Activated naive CD8-positive, alpha-beta T cell treated with anti-CD3 and anti-CD28 coated beads, Interleukin-2, amount 50 U/mL, for 16 hours (primary cell): ENCODE measurements at places on chromosomes 3 and 15.

- DNase-seq, result no peak
Measured at GRCh38 chr3:25830373-25831280, 40.7 kb downstream of the OXSM start.

GRCh38 chr15:71440489-71441110 is 325.3 kb downstream of the THSD4 start:
- DNase-seq, result no peak

DNA sequence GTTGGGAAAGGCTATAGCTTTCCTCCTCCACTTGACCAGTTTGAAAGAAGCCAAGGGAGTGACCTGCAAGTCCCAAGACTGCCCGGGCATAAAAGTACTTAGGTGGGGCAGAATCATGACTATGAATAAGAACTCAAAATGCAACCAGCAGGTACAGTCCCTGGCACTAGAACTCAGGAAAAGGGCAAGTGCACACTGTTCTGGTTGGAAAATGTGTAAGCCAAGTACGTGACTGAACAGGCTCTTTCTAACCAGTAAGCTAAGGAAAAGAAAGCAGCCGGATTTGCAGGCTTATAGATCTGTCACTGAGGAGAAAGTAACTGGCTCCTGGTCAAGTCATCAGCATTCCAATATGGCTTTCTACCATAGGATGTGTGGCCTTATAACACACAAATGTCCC is 101.2 kb upstream of the SLC4A7 start:
- no peak for DNase-seq

GRCh38 chr3:169389925-169390253 is 273.6 kb downstream of the MECOM start:
- no peak for DNase-seq

GRCh38 chr15:33008284-33008995 is 186.1 kb downstream of the FMN1 start:
- DNase-seq, result no peak

- no peak for DNase-seq
Measured at GRCh38 chr3:100254168-100254777, 6.5 kb upstream of the TBC1D23 start.

DNA sequence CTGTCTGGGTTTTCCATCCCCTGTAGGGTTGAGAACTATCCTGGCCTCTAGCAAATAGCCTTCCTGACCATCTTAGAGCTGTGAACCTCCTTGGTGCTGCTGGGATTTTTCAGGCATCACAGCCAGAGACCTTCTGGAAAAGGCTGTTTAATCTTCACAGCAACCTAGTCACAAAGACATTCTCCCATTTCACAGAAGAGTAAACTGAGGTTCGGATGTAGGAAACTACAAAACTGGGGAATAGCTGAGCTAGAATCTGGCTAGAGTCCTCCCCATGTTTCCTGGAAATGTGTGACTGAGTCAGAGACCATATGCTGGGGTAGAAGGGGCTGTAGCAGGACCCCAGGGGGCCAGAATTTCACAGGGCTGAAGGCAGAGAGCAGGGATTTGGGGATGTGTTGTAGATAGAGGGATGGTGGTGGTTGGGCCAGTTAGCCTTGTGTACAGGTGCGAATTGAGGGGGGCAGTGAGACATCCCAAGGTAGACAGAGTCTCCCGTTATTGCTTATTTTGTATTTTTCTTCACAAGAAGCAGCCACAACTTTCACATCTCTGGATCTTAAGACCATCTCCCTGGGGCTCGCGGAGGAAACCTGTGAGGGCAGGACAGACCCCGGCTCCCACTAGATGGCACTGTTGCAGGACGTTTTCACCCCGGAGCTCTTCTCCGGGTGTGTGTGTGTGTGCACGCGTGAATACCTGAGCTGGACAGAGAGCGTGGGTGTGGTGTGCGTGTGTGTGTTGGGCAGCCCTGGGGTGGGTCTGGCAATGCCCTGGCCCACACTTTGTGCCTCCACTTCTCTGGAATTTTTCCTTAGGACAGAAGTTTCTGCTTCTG is 66.9 kb upstream of the PRR23C start:
- DNase-seq, result no peak

DNA sequence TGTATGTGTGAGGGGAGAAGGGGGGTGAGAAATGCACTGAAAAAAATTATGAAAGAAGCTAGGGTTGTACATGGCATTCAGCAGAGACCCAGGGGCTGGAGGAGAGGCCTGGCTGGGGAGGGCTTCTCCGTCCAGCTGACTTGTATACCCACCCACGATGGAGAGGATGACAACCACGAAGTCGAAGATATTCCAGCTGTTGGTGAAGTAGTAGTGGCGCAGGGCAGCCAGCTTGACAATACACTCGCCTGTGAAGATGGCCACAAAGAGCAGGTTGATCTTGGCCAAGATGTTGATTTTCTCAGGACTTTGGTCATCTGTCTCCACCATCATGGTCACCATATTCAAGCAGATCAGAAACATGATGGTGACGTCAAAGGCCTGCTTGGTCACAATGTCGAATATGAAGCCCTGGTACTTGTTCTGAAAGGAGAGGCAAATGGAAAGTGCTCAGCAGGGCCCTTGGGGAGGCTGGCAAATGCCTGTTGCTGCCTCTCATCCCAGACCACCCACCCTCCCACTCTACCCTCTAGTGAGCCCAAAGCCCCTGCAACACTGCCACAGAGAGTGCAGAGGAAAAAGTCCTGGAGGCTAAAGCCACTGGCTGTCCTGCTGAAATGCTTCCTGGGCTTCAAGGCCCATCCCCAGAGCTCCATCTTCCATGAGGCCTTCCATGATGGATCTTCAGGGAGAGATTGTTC is 58.1 kb downstream of the EXOG start:
- DNase-seq, result no peak

DNA sequence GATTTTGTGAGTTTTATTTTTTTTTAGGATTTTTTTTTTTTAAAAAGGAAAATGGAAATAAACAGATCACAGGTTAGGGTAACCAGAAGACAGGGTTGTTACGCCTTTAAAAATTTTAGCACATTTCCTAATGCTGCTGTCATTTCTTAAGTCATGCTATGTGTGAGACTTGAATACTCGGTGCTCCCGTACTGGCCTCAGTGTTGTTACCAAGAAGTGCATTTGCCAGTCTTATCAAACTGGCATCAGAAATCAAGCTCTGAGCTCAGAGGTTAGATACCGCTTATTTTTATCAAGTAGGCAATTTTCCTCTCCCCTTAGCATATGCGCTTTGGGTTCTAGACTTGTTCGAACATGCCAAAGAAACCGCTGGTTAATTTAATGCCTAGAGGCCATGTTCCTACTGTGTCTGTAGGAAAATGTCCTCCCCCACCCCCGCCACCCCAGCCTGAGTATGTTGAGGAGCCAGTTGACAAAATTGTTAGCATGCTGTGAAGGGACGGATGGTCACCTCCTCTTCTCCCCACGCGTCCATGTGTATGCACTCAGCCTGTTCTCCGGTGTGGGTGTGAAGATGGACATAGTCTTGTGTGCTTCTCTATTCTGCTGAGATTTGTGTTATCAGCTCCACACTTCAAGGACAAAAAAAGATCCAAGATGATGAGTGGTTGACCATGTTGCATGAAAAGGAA is 88.9 kb downstream of the ITPR1 start:
- DNase-seq, result no peak

DNA sequence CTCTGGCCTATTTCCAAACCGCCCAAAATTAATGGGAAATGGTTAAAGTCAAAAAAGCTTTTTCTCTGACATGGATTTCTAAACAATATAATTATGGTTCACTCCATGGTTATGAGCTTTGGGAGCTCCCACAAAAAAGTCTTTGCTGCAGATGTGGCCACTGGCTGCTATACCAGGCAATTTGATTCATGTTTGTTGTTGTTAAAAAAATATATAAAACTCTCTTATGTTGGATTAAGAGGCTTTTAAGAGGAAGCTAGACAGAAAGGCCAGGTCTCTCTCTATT is 258.6 kb downstream of the TIGIT start:
- DNase-seq, result no peak

- no peak for DNase-seq
Measured at GRCh38 chr3:185552358-185552877, at the start of gene LIPH. Gene LIPH, minus strand, starts transcription at chr3:185552588. Its CDS starts 117 bp downstream, at chr3:185552471.

- no peak for DNase-seq
Measured at GRCh38 chr3:43796041-43796596, 105.4 kb downstream of the ABHD5 start.

DNA sequence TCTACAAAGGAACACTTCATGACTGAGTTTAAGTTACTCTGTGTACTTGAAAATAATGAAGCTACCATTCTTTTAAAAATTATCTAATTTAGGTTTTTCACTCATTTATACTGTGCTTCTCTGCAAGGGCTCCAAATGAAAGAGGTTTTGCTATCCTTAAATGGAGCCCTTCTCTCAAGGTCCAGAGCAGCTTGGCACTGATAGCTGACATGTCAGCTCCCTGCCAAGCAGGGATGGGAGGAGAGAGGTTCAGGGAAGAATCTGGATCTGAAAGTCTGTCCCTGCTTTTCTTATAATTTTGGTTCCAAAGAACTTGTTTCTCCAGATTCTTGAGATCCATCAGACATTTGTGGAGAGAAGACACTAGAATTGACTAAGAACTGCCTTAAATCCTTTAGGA is 39.1 kb downstream of the MRPS11 start:
- DNase-seq, result no peak

GRCh38 chr15:58049520-58050227 is 15.8 kb downstream of the ALDH1A2 start:
- DNase-seq, result no peak

GRCh38 chr3:19931767-19932188 is 2.2 kb downstream of the EFHB start:
- no peak for DNase-seq

DNA sequence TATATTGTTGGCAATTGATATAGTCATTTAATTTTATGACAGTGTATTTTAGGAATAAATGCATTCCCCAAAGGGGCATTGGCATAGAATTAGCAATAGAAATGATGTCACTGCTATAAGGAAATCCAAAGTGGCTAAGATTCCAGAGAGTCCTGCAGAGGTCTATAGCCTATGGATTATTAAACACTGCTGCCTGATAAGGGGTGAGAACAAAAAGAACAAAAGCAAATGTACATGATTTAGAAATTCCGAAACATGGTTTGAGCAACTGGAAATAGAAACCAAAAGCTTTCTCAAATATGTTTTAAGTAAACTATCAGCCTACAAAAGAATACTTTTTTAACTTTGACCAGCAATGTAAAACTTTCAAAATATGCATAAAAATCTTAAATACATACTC is 280.1 kb upstream of the RASGRP1 start:
- DNase-seq, result no peak

GRCh38 chr3:89067736-89068135 is 39.7 kb upstream of the EPHA3 start:
- DNase-seq, result no peak

DNA sequence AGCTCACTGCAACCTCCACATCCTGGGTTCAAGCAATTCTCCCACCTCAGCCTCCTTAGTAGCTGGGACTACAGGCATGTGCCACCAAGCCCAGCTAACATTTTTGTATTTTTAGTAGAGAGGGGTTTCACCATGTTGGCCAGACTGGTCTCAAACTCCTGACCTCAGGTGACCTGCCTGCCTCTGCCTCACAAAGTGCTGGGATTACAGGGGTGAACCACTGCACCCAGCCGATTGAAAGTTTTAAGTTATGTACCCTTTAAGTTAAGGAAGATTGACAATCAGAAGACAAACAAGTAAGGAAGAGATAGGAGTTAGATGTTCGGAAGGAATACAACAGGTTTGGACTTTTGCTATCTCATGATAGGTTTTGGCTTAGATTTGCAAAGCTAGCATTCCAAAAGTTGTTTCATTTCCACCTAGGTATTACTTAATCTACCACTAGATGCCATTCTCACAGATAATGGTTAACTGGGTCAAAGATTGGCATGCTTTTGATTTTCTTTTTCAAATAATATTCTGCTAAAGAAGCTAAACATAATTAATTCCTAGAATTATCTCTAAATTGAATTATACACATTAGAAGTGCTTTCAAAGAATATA is 35.0 kb downstream of the GATM start:
- no peak for DNase-seq

DNA sequence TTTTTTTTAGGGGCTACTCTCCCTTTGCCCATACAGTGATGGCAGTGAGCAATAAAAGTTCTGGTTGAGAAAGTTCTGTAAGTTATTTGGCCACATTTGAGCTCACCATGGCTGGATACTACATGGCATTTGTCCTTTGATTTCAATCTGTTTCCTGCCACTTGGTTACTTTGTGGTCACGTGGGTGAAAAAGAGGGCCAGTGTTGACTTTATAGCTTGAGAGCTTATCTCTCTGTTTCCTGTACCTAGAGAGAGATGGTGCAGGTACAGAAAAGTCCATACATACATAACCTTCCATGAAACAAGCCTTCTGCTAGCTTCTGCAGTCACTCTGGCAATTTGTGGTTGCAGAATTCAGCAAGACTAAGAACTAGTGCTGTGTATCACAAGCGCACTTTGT is 23.4 kb upstream of the MECOM start:
- no peak for DNase-seq

DNA sequence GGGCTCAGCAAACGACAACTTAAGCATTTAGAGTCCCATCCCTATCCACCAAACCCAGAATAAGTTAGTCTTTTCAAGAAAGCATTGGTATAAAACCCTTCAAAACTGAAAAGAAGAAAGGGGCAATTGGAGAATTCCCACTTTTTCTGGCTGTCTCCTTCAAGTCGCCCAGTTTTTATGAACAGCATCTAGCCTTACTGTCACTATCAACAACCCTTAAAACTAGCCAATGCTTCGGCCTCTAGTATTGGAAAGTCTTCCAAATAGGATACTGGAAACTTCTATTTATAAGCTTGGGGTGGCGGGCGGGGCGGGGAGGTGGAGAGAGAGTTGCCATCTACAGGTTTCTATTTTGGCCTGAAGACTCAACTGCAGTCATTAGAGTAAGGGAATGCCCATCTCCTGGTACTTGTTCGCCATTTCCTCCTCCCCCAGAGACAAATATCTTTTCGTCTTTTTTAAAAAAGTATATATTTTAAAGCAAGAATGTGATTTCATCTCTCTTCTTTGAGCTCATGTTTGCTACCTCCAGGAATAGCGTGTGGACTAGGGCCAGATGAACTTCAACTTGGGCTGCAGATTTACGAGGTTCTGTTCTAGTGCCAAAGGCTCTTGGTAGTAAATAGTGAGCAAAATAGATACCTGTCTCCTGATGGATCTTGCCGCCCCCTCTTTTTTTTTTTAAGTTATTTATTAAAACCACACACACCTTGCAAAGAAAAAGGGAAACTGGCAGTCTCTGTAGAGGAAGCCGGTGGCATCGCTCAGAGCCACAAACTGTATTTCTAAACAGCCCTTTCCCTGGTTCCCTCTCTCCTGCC is 2.7 kb downstream of the BCL6 start:
- DNase-seq, result no peak
